ENCODE measurements at places on chromosomes 5 and 9.
A peak's percentile ranks its signal among the peaks of the same experiment; 100 is the strongest.

DNA sequence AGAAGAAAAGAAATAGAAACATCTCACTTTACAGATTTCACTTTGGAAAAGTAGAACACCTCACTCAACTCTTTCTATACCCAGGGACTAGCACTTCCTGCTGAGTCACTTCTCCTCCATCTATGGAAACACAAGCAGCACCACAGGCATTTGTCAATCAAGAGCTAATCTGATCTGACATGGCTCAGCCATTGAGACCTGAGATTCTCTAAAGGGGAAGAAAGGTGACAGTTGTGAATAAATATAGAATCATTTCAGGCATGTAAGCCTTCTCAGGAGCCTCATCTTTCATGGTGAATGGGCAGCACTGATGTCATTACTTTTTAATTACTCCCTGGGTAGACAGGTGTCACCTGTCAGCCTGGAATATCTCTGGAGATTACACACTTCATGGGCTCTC is 559.8 kb downstream of the HINT1 start:
- DNase-seq, result no peak

DNA sequence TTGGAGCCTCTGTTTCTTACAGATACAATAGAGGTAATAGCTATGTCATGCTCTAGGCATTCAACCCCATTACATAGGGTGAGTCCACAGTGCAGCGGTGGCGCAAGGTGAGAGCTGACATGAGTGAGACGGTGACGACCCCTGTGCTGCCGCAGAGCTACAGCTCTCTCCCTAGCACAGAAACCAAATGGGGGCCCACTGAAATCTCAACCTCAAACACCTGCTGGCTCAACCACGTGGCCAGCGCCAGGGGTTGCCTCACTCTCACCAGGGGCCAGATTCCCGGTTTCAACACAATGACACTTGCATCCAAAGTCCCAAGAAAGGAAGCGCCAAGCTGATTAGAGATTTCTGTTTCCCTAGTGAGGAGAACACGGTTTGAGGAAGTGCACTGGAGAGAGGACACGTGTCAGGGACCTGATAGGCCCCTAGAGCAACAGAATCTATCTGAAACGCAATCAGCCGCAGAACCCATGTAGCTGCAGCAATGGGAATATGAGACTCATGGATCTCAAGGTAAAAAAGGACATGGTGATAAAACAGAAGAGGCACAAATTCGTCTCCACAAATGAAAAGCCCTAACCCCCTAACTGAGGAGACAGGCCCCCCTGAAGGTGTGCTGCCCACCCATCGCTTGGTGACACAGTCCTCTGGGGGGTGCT is 114.3 kb downstream of the CRB2 start:
- DNase-seq, result no peak

DNA sequence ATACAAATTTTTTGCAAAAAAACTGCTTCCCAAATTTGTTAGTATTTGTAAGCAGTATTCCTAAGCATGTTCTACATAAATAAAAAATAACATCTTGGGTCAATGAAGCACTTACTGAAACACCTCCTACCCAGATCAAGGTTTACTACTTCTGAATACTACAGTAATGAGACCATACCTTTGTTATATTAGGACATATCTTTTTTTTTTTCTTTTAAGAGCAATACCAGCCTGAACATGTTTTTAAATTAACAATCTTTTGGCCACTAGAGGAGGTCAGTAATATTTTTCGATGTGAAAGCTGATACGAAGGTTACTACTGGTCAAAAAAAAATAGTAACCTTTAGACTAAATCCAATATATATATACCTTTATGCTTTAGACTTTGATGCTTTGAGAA is 72.7 kb downstream of the CERT1 start:
- DNase-seq, result no peak

GRCh38 chr5:172586125-172587060 is 54.7 kb upstream of the NEURL1B start:
- DNase-seq, result no peak

DNA sequence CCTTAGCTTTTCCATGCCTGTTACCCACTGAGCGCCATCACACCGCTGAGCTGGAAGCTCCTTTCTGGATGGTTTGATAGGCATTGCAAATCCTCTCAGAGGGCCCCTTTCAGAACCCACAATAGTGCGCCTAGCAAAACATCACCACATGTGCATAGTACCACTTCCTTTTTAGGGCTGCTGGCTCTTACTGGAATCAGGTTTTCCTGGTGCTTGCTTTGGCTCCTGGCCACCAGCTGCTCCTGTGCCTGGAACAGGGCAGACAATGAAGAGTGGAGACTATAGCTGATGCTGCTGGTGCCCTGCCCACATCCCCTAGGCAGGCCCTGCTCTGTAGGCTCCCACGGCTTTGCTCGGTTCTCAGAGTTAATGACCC is 163.6 kb upstream of the SEMA6A start:
- no peak for DNase-seq

- DNase-seq, result no peak
Observed at GRCh38 chr9:120009856-120010255, 570.1 kb downstream of the CDK5RAP2 start.

- peak; percentile 43 for DNase-seq
Observed at GRCh38 chr5:172722327-172722815, 48.6 kb downstream of the DUSP1 start.

DNA sequence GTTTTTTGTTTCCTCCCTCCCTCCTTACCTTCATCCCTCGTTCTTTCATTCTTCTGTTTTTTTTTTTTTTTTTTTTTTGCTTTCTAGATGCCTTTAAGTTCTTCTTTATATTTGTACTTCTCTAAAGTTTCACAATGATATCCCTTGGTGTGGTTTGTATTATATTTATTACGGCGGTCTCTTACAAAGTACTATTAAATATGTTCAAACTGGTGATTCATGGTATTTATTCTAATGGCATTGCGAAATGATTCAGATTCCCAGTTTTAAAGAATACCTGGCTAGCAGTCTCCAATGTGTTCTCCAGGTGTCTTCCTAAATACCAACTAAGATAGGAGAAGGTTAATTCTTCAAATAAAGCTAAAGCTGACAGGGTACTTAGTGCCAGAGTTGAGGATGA is 690.1 kb upstream of the COX7C start:
- DNase-seq, result no peak

DNA sequence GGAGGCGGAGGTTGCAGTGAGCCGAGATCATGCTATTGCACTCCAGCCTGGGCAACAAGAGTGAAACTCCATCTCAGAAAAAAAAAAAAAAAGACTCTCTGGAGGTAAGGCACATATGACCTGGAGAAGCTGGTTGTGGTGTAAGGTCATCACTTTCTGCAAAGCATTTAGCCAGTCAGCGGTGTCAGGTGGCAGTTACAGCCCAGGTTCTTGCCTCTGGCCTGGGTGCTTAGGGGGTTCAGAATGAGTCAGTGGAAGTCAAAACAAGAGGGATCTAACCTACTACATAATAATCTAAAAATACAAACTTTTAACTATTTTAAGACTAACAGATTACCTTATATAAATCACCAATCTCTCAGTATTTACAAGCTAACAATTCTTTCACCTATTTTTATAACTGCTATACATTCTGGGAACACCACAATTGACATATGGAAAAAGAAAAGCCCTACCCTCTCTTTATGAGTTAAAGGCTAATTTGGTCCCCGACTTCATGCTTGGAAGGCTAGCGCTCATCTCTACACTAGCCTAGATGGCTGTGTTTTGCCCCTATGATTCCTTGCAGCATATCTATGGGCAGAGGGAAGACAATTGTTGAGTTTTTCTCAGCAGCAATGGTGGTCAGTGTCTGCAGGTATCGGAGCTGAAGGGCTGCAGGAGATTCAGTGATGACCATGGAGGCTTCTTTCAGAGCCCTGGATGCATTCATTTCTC is 29.2 kb downstream of the STOM start:
- DNase-seq, result no peak

DNA sequence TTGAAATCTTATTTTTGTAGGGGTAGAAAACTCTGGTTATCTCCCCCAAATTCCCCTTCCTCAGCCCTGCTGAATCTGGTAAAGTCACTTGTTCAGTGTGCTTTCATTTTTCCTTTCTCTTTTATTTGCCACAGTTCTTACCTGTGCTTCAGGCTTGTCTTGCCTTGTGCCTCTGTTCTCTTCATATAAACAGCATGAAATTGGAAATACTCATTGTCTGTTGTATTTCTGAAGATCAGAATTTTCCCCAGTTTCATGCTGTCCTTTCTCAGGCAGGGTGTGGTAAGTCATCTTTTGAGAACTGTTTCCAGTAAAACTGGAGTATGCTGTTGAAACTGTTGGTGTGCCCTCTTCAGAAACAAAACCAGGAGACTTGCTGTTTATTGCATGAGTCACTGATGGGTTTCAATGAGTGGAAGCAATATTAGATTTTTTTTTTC is 7.0 kb downstream of the PAM start:
- DNase-seq, result no peak

- DNase-seq, result no peak
Observed at GRCh38 chr9:112031400-112031799, 134.8 kb downstream of the UGCG start.

DNA sequence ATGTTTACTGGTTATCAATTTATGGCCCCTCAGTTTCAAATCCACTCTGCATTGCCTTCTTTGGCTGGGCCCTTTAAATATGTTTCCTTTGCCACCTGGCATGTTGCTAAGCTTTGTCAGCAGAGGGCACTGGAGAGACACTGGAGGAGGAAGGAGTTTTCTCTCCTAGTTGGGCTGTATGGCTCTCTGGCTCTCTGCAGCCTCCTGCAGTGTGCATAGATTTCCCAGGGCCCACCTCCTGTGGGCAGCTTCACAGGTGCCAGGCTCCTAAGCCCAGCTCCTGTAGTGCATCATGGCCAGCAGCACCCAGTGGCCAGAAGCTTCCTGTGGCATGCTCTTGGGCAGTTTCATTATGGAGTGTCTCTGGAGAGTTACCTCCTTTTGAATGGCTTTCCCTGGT is 23.3 kb downstream of the CAVIN4 start:
- DNase-seq, result peak; percentile 24

DNA sequence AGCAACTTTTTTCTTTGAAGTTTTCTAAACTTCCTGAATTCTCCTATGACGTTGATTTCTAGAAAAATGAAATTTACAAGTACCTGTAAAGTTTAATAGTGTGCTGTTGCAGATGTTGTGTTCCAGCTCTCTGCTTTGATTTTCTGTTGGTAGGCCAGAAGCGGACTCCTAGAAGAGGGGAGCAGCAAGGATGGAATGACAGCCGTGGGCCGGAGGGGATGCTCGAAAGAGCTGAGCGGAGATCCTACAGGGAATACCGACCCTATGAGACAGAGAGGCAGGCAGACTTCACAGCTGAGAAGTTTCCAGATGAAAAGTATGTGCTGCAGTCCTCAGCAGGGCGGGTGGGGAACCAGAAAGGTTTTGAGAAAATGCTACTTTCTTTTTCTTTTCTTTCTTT is 8.3 kb downstream of the HABP4 start:
- no peak for DNase-seq

GRCh38 chr9:34187891-34188240 is 9.0 kb downstream of the UBAP1 start:
- no peak for DNase-seq

DNA sequence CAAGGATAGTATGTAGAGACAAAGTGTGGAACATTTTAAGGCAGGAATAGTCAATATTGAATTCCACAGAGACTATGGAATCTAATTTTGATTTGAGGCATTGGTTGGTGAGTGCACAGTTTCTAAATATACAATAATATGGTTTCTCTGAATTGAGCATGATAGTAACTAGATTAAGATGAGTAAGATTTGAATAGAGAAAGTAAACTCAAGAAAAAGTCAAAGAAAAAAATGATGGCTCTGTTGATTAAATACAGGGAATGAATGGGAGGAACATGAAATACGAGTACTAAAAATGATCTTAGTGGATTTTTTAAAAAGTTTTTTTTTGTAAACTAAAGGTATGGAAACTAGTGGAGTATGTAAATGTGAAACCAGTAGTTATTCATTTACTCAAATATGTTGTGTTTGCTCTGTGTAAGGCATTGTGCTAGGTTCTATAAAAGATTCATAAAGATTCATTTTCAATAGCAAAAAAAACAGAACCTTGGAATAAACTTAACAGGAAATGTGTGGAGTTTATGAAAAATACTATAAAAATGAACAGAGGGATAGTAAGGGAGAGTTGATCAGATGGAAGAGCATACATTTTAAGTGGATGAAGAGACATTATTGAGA is 101.2 kb downstream of the ZCCHC7 start:
- no peak for DNase-seq

- no peak for DNase-seq
Observed at GRCh38 chr5:113526421-113526820, 12.9 kb downstream of the YTHDC2 start.

DNA sequence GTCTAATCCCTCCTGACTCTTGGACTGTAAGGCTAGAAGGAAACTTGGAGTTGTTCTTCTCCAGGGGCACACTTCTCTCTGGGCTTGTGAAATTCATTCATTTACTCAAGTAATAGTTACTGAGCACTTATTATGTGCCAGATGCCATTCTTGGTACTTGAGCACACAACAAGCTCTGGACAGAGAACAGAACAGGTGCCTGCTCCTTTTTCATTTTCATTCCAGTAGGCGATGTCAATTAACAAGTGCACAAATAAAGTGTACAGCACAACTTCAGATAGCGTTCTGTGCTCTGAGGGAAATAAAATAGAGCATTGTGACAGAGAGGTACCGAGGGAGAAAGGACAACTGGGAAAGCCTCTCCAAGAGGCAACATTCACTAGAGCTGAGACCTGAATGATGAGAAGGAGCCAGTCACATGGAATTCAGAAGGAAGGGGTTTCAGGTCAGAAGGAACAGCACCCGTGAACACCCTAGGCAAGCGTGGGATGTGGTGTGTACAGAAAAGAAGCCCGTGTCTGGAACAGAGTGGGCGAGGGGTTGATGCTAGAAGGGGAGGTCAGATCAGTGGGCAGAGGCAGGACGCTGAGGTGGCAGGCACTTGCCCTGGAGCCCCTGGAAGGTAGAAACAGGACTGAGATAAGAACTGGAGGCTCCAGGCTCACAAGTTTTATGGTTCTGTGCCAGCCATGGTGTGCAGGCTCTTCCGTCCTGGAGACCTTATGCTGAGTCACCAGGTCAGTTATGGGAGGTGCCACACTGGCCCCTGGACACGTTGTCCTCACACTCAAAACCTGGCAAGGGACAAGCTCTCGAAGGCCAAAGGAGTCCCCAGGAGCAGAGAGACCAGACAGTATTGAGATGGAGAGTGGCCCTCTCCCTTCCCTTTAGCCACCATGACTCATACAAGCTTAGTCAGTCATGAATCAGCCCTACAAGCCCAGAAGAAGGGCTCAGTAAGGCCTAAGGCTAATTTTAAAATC is 7.2 kb upstream of the ABLIM3 start:
- DNase-seq, result no peak

DNA sequence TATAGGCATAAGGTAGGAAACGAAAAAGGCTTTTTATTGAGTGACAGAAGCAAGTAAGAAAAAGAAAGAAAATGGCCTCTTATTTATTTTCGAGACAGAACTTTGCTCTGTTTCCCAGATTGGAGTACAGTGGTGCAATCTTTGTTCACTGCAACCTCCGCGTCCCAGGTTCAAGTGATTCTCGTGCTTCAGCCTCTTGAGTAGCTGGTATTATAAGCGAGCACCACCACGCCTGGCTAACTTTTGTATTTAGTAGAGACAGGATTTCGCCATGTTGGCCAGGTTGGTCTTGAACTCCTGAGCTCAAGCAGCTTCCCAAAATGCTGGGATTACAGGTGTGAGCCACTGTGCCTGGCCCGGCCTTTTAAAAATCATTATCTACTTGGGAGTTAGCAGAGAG is 70.7 kb downstream of the NSD1 start:
- no peak for DNase-seq

Data from activated naive CD4-positive, alpha-beta T cell treated with Interleukin-2 at 50 U/mL for 16 hours (primary cell).